ENCODE measurements at places on chromosomes 4 and X.

DNA sequence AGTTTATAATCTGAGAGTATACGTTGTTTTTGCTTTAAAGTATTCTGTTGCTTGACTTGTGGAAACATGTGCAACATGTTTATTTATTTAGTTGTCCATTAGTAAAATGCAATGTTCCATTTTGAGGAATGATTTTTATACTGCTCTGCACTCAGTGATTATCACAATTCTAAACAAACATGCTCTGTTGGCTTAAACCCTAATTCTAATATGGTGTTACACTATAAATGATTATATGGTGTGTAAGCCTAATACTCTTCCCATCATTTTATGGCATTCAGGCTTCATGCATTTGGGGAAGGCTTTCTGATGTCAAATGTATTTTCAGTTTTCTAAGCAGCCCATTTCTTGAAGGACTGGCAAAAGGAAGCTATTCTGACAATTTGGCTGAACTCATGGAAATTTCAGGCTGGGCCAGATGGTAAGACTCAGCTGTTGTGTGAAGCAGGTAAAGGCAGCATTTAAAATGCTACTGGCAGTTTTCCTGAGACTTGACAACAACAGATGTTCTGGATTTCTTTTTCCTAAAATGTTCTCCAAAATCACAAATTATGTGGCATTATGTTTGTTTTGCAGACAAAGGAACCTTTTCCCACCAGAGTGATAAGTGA, 336.7 kb upstream of the GNPDA2 start:
- DNase-seq = no peak

GRCh38 chr4:70269674-70270073, 27.3 kb downstream of the CSN3 start:
- no peak for DNase-seq

- no peak for DNase-seq
Observed at GRCh38 chrX:50967736-50968135, 57.2 kb downstream of the BMP15 start.

DNA sequence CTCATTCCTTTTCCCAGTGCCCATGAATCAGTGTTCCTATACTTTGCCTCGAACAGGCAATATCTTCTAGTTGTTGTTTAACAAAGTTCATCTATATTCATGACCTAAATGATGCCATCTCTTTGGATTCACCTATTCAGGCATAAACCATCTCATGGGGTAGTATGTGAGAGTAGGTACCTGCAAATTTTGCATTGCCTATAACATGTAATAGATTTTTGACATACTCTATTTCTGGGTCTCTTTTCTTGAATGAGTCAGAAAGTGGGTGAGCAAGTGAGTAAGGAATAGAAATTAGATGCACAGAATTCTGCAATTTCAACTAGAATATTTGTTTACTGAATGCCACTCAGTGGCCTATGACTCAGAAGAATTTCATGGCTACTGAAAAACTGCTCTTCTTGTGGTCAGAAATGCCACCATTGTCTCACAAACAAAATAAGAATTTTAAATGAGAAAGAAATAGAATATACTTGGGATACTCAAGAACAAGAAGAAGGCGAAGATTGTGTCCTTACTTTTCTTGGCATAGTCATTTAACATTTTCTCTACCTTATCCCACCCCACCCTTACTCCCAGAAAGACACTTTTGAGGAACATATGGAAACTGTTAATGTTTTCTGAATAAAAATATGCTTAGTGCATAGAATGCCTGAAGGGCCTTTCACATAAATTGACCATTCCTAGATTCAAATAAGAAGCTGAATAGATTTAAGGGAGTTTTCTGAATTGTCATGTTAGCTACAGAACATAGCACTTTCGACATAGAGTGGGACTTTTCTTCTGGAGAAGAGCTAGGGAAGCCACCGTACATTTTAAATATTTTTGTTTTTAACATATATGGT, 86.8 kb downstream of the HHIP start:
- no peak for DNase-seq

GRCh38 chr4:55838356-55838755, 15.1 kb upstream of the EXOC1 start:
- no peak for DNase-seq

GRCh38 chr4:13860126-13860525, 232.6 kb upstream of the BOD1L1 start:
- DNase-seq = no peak
